ENCODE measurements at places on chromosomes 13 and 19.

DNA sequence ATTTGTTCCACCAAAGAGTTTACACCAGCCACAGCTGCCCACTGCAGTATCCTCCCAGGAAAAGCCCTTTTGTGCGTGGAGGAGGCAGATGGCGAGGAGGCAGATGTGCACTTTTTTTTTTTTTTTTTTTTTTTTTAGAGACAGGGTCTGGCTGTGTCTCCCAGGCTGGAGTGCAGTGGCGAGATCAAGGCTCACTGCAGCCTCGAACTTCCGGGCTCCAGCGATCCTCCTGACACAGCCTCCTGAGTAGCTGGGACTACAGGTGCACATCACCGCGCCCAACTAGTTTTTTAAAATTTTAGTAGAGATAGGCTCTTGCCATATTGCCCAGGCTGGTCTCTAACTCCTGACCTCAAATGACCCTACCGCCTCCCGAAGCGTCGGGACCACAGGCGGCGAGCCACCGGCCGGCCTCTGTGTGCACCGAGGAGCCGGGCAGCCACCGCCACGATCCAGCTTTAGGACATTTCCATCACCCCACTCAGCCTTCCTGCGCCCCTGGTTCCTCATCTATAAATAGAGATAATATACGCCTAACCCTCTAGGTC, 563 bp upstream of the PDCD5 start:
- DNase-seq = no peak

DNA sequence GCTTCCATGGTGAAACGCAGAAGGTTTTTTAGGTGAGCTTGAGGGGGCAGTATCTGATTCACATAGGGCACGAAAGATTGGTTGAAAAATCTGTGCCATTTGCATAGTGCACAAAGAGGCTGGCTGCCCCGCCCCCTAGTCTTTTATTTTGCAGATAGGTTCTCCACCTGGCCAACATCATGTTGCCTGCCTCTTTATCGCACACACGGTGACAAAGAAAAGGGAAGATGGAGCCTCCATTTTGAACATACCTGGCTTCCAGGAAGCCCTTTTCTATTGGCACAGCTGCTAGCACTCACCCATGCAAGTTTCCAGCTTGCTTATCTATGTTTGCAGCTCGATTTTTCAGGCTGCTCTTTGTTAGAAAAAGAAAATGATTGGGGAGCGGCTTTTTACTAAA, 316.2 kb upstream of the KLHL1 start:
- no peak for DNase-seq

- DNase-seq = no peak
Observed at GRCh38 chr19:28948026-28948425, 264.9 kb downstream of the UQCRFS1 start.

DNA sequence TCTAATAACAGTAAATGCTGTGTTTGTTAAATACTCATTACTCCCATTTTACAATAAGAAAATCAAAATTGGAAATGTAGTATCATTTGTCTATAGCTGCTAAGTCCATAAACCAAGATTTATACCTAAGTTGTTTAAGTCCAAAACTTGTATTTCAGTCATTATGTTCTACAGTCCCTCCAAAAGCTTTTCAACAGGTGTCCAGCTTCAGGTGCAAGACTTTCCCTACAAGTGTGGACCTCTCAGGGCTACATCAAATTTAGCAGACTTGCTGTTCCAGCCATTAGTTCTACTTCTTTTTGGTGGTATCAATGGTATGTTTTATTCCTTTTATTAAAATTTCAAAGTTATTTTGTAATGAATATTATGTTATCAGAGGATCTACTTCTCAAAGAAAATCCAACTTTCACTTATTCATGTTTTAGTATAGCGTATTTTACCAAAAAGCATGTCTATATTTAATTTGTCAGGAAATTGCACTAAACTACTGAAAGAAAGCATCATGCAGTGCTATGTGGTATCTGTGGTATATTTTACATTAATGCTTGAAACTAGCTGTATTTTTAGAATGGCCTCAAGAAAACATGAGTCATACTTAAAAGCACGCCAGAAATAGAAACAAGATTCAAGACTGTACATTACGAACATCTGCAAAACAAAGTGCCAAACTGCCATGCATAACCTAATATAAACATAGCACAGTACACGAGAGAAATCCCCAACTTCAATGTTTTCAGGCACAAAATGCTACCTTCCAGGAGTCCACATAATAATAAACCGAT, 44.5 kb downstream of the VWA8 start:
- peak; percentile 81 for DNase-seq

- no peak for DNase-seq
Observed at GRCh38 chr13:109371066-109371465, 415.3 kb downstream of the IRS2 start.

GRCh38 chr13:75160984-75161383, 321.0 kb downstream of the TBC1D4 start:
- DNase-seq = no peak

- no peak for DNase-seq
Observed at GRCh38 chr13:110713642-110713952, at the start of gene ING1. Gene ING1, plus strand, starts transcription at chr13:110713700. Its CDS starts 450 bp downstream, at chr13:110714150.

- no peak for DNase-seq
Observed at GRCh38 chr13:32538143-32538620, 413 bp downstream of the N4BP2L2 start.

GRCh38 chr13:110408286-110408685, 101.2 kb downstream of the COL4A2 start:
- no peak for DNase-seq

- peak; percentile 11 for DNase-seq
Observed at GRCh38 chr13:95267662-95268342, 33.4 kb downstream of the ABCC4 start.

- DNase-seq = no peak
Observed at GRCh38 chr13:112708560-112709240, 18.9 kb downstream of the ATP11A start.

GRCh38 chr19:44657211-44657921, 13.7 kb downstream of the PVR start:
- DNase-seq = peak; percentile 73

GRCh38 chr13:70864731-70865130, 756.5 kb upstream of the KLHL1 start:
- peak; percentile 69 for DNase-seq

- DNase-seq = no peak
Observed at GRCh38 chr13:32735859-32736258, 149.6 kb downstream of the PDS5B start.

- no peak for DNase-seq
Observed at GRCh38 chr19:17092696-17093095, 17.1 kb downstream of the MYO9B start.

GRCh38 chr19:19111136-19111835, 27.0 kb downstream of the TMEM161A start:
- no peak for DNase-seq

GRCh38 chr19:34232566-34233481, 21.5 kb upstream of the GARRE1 start:
- DNase-seq = peak; percentile 11

- no peak for DNase-seq
Observed at GRCh38 chr13:99803141-99803540, 168.4 kb downstream of the ZIC5 start.

DNA sequence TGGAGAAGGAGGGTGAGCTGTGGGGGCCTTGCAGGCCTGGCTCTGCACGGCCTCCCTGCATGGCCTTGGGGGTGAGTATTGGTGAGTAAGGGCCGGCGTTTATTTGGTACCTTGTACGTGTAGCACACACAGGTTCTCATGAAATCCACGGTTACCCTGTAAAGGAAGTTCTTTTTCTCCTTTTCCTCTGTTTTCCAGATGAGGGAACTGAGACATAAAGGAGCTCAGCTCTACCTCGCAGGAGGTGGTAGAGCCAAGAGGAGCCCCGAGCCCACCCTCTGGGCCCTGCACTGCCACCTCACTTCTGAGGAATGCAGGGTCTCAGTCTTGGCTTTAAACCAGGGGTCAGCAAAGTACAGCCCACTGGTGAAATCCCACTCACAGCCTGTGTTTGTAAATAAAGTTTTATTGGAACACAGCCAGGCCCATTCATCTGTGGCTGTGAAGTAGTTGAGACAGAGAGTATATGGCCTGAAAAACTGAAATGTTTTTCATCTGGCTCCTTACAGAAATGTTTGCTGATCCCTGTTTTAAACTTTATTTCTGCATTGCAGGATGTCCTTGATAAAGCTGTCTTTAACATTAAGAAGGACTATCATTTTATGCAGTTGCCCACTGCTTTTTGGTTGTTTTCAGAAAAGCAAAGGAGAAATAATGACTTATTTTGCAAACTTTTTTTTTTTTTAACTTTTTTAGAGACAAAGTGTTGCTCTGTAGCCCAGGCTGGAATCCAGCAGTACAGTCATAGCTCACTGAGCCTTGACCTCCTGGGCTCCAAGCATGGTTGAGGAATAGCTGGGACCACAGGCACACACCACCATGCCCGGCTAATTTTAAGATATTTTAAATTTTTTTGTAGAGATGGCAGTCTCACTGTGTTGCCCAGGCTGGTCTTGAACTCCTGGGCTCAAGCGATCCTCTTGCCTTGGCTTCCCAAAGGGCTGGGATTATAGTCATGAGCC, 6.4 kb downstream of the EPN1 start:
- no peak for DNase-seq

DNA sequence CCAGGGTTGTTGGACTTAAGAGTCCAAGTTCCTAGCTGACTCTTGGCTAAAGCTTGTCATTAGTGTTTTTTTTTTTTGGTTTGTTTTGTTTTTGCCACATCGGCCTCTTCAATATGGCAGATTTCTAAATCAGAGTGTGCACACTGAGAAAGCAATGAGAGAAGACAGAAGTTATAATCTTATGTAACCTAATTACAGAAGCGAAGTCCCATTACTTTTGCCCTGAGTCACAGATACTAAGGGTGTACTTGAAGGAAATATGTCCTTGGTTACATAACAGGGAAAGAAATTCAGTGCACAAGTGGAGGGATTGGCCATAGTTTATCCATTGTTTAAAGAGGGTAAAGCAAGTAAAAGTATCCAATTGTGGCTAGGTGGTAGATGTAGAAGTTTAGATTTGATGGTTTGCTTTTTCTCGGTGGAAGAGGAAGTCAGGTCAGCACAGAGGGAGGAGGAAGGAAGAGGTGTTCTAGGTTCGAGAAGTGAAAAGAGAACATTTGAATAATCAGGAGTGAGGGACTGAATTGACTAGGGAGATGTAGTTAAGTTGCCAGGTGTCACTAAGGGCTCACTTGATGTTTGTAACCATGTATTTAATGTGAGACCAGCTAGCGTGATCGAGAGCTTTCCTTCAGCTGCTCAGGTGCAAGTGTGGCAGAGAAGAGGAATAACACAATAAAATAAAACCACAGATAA, 12.2 kb downstream of the GTF2F2 start:
- DNase-seq = no peak

DNA sequence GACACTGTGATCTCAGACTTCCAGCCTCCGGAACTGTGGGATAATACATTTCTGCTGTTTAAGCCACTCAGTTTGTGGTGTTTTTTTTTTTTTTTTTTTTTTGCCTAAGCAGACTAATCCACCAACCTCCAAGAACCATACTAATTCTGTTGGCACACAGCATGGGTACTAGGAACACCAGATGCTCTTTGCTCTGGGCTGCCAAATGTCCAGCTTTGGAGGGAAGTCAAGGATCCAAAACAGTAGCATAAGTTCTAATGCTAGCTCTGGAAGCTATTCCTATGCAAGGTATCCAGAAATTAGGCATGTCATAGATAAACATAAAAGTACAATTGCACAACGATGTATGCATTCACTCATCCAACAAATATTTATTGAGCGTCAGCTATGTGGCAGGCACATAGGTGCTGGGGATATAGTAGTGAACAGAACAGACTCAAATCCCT, 64.5 kb upstream of the WDFY2 start:
- DNase-seq = no peak

GRCh38 chr19:10144361-10144760, 24.7 kb upstream of the EIF3G start:
- DNase-seq = no peak

- no peak for DNase-seq
Observed at GRCh38 chr19:50992666-50993035, 8.8 kb downstream of the KLK8 start.

DNA sequence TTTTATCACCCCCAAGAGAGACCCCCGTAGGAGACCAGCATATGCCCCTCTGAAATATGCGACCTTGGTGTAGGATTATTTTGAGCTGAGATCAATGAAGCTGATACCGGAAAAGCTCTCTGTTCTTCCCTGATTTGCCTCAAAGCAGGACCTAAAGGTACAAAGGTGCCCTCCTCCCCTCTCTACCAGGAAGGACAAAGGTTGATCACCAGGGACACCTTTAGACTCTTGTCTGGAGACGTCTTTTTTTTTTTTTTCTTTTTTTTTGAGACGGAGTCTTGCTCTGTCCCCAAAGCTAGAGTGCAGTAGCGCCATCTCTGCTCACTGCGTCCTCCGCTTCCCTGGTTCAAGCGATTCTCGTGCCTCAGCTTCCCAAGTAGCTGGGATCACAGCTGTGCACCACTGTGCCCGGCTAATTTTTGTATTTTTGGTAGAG, 792 bp upstream of the PEX11G start:
- no peak for DNase-seq

DNA sequence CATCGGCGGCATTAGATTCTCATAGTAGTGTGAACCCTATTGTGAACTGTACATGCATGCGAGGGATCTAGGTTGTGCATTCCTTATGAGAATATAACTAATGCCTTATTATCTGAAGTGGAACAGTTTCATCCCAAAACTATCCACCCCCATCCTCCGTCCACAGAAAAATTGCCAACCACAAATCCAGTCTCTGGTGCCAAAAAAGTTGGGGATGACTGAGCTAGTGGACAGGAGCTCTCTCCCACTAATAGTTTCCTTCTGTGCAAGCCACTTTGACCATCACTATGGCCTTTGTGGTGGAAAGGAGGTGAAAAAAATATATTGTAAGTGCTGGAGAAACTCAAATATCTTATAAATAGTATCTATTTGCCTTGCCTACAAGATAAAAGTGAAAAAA, 857.8 kb downstream of the DIAPH3 start:
- DNase-seq = no peak

GRCh38 chr19:44847144-44848035, 1.3 kb downstream of the NECTIN2 start:
- DNase-seq = no peak
